ENCODE measurements at places on chromosomes 3 and 15.
A peak's percentile ranks its signal among the peaks of the same experiment; 100 is the strongest.

GRCh38 chr3:184539801-184540435 lies 21.7 kb upstream of the EPHB3 start:
- no peak for DNase-seq

- no peak for DNase-seq
These were observed 88.9 kb downstream of the TBC1D2B start for GRCh38 chr15:77988347-77989295.

DNA sequence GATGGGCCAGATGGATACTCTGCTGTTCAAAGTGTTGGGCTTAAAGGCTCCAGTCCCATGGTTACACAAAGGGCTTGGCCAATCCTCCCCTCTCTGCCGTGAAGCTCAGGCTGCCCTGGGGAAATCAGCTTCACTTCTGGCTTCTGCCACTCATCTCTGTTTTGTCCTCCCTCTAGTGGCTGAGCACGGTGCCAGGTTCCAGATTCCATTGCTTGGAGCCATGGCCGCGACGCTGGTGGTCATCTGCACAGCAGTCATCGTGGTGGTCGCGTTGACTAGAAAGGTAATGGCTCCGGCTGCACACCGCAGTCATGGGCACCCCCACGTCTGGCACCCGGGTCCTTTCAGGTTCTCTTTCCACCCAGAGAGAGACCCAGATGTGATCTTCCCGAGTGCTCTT lies 5.6 kb downstream of the TIGIT start:
- peak; percentile 35 for DNase-seq

GRCh38 chr15:85071061-85071460 lies 89.4 kb downstream of the PDE8A start:
- no peak for DNase-seq
